GM12864 (cell line): ENCODE measurements at places on chromosomes 3 and 15.

DNA sequence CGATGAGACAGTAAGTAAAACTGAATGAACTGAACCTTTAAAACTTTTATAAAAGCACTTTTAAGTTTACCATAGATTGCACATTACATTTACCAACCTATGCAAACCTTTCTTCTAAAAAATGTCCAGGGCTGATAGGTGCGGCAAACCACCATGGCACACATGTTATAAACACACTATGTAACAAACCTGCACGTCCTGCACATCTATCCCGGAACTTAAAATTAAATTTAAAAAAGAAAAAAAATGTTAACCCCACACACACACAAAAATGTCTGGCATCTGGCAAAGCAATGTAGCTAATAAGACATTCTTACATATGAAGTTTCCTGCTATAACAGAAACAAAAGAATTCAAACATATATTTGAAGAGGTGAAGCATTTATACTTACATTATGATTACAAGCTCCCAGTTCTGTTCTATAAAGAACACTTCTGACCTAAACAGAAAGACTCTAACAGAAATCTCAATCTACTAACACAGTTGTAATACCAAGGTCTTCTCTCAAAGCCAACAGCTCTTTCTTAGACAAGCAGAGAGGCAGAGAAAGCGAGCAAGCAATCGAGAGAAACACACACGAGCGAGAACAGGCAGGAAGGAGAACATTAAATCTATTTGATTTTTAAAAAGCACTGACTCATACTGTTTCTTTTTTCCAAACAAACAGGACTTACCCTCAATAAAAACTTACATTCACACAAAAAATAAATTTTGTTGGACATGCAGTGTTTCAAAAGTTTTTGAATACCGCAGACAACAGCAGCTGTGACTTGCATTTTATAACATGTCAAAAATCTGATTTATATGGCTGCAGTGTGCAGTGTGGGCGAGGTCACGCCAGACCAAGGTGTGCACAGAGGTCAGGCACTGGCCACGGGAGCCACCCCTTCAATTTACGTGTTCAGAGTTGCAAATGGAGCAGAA lies at the start of gene NRG4:
Gene NRG4, minus strand, starts transcription at position 798 of the 925 bp plus-strand sequence. CDS start 1,194 bp downstream, outside the sequence.
- no peak for DNase-seq

GRCh38 chr15:85318732-85319076 lies 61.7 kb upstream of the AKAP13 start:
- DNase-seq, result no peak

- DNase-seq, result peak; percentile 1
These were observed 10.1 kb downstream of the SCN10A start for GRCh38 chr3:38805765-38806386.

- DNase-seq, result no peak
These were observed 78.9 kb upstream of the BHLHE40 start for GRCh38 chr3:4900298-4900697.

DNA sequence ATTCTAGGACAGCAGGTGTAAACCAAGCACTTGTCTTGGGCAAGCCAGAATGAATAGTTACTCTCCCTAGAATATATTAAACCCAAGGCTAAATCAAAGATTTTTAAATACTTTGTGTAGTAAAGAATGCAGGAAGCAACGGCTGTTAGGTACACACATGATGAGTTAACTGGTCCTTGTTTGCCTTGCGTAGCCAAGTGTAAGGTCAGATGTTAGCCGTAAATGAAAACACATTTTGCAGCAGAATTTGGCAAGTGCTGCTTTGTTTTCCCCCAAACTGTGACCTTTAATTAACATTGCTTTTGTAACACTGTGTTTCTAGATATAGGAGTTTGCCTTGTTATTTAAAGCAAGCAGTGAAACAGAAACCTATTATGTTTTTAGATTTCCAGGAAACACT lies 368.7 kb downstream of the IL5RA start:
- no peak for DNase-seq

GRCh38 chr3:77298417-77298816 lies 258.5 kb downstream of the ROBO2 start:
- no peak for DNase-seq

DNA sequence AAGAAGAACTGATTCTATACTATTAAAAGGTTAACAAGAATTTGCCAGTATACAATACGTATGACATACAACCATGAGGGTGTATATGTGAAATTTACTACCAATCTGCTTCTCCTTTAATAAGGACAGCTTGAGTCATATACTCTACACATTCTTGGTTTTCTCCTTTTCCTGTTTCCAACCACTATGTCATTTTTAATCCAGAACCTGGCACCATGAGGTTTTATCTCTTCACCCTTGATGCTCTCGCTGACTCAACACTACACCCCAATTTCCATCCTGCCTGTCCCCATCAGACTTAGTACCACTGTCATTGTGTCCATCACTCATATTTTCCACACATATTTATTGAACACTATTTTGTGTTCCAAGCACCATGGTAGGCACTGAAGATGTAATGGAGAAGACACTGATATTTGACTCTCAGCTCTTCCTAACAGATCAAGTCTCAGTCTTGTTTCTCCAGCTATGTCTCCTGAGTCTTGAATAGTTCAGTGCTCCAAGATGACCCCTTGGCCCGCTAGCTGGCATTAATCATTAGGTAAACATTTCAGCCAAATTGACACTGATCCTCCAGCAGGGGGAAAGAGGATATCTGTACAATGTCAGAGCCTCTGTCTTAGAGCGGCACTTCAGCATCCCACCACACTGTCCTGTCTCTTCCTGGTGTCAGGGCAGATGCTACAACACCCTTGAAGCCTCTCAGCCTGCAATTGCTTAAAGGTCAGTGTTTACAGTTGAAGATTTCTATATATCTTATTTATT lies 11.2 kb upstream of the COL8A1 start:
- DNase-seq, result no peak

DNA sequence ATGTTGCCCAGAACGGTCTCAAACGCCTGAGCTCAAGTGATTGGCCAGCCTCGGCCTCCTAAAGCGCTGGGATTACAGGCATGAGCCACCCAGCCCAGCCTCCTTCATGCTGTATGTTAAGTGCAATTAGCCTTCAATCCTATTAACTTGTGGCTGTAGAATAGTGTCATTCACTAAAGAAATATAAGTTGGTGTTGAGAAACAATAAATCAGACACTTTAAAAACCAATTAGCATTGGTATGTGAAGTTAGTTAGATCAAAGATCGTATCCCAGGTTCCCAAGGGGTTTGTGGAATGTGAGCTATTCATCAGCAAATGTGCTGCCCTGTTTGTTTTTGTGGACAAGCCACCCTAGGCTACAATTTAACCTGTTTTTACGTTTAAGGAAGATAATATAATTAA lies 11.0 kb upstream of the PIK3CB start:
- no peak for DNase-seq

DNA sequence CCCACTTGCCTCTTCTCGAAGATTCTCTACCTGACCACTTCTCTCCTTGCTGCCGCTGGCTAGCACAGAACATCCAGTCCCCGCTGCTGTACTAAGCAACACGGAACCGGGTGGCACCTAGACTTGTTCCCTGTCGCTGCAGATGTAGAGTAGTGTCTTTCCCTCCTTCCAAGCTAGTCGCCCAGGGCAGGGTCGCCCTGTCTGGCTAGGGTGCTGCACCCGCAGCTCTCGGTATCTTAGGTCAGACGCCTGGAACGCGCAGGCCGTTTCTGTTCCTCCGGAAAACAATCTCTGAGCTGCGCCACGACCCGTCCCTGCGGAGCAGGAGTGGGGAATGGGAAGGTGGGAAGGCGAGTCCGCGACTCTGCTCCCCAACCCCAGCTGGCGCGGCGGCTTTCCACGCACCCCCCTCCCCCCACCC lies 758 bp upstream of the SNX33 start:
- DNase-seq, result no peak

- no peak for DNase-seq
These were observed 4.9 kb downstream of the PRRT3 start for GRCh38 chr3:9947025-9947995.

DNA sequence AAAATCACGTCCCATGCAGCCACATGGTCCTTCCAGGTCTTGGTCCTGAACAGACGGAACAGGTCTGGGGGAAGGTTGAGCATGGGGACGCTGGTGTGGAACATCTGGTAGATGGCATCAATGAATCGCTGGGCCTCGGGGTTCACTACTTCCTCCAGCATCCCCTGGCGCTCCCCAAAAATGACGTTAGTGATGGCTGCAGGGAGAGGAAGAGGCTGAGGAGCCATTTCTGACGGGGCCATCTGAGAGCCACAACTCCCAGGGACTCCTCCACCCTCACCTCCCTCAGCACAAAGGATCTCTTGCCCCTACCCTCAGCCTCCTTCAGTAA lies 23.7 kb downstream of the CYP11A1 start:
- DNase-seq, result no peak

- no peak for DNase-seq
These were observed 15.8 kb downstream of the TCF12 start for GRCh38 chr15:56934269-56934668.

GRCh38 chr15:75051191-75051608 lies 27.8 kb downstream of the PPCDC start:
- DNase-seq, result no peak

- peak; percentile 42 for DNase-seq
These were observed 7.0 kb downstream of the ADIPOQ start for GRCh38 chr3:186849374-186849975.

GRCh38 chr3:15360788-15361493 lies 28.6 kb upstream of the SH3BP5 start:
- DNase-seq, result no peak

- DNase-seq, result no peak
These were observed 969.0 kb upstream of the ALCAM start for GRCh38 chr3:104397713-104398112.

DNA sequence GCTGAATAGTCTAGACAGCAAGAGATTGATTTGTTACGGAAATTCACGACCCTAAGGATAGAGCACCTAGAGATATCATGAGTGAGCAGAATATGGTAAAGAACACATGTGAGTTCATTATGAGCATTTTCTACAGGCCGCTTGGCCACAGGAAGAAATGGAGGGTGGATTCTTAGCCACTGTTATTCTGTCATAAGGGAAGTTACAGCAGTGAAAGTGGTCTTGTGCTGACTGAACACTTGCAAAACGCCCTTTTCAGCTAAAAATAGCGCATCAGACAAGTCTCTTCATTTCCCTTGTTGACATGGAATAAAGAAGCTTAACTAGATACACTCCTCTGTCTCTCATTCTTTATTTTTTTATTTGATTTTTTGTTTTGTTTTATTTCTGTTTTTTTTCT lies 19.8 kb downstream of the DGKG start:
- DNase-seq, result peak; percentile 22

- no peak for DNase-seq
These were observed 31.1 kb downstream of the FBXL22 start for GRCh38 chr15:63628123-63628822.

DNA sequence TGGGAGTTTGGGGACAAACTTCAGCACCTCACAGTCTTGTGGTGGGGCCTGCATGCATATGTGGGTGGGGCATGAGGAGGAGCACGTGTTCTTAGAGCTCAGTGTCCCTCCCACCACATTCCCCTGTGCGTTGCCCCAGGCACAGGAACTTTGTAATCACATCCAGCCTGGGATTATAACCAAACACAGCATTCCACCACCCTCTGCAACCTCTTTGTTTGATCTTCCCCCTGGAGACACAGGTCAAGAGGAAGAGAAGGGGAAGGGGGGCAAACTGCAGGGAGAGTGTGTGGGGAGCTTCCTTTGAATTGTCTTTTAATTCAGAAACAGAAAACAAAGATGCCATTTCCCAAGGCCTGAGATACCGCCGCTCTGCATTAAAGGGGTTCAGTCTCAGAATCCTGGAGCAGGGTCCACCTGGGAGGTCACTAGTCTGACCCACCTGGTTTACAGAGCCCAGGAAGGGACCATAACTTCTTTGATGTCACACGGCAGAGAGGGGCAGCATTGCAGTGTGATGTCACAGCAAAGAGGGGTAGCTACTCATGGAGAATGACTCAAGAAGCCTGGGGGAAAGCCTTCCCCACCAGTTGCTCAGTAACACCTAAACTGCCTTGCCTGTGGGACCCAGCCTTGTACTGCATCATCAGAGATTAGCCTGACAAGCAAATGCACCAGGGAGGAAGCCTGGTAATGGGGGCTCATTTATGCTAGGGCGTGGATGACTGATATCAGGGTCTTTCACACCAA lies 106.3 kb upstream of the RNU6-1 start:
- DNase-seq, result no peak

- DNase-seq, result peak; percentile 13
These were observed 111.7 kb upstream of the TP63 start for GRCh38 chr3:189519458-189519857.

- DNase-seq, result no peak
These were observed 132.6 kb downstream of the DIPK2A start for GRCh38 chr3:144104186-144104585.

- no peak for DNase-seq
These were observed 74.1 kb upstream of the MAP4 start for GRCh38 chr3:48090166-48090939.
